ENCODE measurements at places on chromosomes 1 and 21.

DNA sequence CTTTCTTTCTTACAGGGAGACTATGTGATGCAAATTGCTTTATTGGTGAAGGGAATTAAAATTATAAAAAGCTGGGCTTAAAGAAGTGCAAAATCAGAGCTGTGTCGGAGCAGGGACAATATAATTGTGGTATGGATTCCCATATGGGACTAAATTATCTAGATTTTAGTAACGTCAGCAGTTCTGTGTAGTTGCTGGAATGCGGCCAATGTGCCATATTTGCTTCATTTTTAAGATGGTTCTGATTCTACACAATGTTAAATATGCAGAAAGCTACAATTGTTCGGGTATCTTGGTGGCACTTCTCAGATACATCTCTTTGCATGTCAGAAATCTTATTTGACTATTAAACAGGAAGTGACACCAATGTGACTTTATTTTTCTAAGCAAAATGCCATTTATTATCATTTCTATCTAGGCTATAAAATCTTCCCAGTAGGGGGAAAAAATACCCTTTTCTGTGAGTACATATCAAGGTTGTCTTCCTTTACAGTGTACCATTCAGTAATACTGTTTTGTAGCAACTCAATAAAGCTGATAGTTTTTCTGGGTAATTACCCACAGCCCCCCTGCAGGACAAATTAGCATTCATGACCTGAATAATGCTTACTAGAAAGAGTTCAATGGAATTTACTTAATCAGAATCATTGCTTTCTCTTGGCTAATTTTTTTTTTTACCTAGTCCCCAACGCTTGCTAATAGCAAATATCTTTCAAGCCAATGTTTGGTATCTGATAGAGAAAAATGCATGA lies 288.3 kb upstream of the ADGRL2 start:
- DNase-seq, result no peak

GRCh38 chr1:198620218-198620617 lies 18.6 kb upstream of the PTPRC start:
- no peak for DNase-seq

DNA sequence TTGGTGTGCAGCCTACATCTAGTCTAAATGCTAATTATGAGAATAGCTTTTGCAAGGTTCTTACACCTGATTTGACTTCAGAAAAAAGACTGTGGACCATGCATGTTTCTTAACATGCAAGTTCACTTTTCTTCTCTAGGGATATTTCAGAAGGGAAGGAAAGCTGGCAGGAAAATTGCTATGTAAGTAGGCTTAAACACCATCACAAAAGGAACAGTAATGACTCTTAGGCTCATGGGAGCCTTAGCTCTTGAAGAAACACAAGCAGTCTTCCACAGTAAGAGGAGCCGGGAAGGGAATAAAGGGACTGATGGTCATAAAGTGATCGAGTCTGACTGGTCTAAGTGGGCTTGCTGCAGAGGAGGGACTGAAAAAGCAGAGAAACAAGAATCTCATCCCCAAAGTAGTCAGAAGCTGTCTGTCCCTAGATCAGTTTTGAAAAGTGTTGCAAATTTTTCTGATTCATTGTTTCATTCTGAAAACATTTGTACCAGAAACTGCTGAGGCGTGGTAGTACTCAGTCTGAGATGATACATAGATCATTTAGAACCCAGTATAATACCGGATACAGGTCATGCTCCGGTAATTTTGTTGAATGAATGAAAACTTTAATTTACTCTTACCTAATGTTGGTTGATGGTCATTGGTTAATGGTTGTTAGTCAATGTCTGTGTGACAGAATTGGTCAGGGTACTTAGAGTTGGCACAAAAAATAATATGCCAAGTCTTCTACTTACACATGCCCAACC lies 40.9 kb downstream of the SMYD2 start:
- no peak for DNase-seq

DNA sequence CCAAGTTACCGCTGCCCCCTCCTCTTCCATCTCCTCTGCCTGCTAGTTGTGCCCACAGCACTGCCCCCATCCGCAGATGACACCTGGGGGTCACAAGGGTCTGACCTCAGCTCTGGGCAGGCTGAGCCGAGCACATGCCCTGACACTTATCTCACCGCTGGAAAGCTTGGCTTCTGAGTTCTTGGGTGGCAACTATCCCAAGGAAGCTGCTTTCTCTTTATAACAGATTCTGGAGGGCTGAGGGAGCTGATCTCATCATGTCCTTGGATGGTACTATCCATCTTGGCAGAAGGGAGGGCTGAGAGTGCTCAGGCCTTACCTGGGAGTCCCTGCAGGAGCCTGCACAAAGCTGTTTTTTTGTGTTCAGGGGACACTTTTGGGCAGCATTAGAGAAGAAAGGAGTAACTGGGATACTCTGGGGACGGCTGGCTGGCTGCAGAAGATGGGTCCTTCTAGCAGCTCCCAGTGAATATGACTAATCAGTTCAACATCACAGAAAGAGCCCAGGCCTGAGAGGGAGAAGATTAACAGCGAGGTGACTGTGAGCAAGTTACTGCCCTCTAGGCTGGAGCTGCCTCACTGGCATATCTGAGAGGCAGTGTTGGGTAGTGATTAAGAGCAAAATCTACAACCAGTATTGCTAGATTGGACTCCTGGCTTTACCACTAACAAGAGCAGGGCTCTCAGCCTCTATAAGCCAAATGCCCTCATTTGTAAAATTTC lies 71.6 kb downstream of the PLXNA2 start:
- DNase-seq, result no peak

Data from activated CD4-positive, alpha-beta T cell treated with anti-CD3 and anti-CD28 coated beads, Interleukin-2, amount 50 U/mL, for 48 hours (primary cell).